ENCODE measurements at places on chromosomes 3 and 15.

GRCh38 chr3:149167898-149168297 lies 38.5 kb downstream of the HPS3 start:
- no peak for DNase-seq

DNA sequence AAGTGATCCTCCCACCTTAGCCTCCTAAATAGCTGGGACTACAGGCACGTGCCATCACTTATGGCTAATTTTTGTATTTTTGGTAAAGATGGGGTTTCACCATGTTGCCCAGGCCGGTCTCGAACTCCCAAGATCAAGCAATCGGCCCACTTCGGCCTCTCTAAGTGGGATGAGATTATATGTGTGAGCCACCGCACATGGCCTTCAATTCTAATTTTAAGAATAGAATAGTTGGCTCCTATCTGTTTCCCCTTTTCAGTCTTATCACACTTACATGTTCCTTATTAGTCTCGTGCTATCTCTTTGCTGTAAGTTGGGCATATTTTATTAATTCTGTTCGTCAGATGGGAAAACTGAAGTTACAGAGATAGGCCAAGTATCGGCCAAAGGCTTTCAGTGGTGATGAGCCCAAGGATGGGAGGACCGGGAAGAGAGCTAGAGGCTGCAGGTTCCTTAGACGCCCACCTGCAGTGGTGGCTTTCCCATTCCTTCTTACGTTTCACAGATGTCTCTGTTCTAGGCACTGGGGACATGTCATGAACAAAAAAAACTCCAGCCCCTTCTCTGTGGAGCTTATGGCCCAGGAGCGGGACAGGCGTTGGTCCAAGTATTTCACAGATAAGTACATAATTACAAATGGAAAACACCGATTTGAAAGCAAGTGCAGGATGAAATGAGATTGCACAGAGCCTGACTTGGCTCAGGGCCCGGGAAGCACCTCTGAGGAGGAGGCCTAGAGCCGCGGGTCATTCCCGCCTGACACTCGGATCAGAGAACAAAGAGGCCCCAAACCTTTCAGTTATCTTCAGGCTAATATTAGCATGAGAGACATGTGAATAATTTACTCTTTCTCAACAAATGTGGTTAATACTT lies 91.1 kb upstream of the KLF13 start:
- DNase-seq, result no peak

GRCh38 chr3:147411815-147412241 lies 2.7 kb downstream of the ZIC1 start:
- no peak for DNase-seq

- no peak for DNase-seq
Observed at GRCh38 chr3:25678581-25678980, 13.9 kb upstream of the TOP2B start.

- DNase-seq, result no peak
Observed at GRCh38 chr15:65942436-65942835, 73.1 kb downstream of the RAB11A start.

DNA sequence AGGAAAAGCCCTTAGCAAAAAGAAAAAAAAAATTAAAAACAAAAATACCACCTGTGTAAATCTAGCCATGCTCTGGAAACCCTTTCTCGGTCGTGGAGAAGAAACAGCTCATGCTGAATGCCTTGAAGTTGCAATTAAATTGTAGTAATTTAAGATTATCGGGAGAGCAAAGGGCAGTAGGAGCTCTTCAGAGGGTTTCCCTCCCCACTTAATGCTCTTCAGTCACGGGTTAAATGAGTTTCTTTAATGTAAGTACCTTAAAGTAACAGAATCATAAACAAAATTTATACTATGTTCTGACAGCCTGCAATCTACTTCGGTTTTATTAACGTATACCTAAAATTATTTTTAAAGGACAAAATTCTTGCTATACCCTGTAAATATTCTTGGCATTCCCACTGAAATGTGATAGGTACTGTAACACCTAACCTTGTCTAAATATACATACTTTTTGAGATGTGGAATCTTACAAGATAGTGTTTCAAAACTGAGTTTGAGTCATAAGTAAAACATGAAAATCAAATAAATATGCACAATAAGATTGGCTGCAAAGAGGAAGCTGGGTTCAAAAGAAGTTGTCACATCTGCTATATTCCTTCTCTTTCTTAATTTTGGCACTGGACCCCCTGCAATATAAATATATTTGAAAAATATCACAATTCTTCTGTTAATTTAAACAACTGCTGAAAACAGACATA lies 5.3 kb downstream of the FOXP1 start:
- DNase-seq, result no peak

DNA sequence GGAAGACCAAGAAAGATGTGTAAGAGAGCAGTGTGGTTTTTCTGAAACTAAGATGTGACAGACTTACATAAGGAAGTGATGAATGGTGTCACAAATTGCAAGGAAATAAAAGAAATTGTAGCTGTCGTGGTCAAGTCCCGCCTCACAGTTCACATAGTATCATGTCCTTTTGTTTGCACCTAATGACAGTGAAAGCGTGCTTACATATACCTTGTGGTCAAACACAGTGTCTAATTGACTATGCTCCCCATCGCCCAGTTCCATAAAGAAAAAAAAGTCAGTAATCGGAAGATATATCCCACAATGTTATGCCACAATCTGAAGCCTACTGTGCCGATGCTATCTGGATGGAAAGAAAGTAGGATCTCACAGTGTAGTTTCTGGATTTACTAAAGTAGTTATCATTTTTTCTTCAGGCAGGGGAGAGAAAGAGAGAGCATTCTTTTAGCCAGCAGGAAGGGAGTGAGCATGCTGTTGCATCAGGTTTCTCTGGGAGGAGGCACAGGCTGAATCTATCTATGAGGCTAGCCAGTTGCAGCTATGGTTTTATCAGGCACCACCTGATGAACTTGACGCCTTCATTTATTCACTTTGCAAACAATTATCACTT lies 9.8 kb upstream of the PLSCR1 start:
- no peak for DNase-seq

GRCh38 chr3:152327203-152327602 lies 58.5 kb downstream of the MBNL1 start:
- no peak for DNase-seq

DNA sequence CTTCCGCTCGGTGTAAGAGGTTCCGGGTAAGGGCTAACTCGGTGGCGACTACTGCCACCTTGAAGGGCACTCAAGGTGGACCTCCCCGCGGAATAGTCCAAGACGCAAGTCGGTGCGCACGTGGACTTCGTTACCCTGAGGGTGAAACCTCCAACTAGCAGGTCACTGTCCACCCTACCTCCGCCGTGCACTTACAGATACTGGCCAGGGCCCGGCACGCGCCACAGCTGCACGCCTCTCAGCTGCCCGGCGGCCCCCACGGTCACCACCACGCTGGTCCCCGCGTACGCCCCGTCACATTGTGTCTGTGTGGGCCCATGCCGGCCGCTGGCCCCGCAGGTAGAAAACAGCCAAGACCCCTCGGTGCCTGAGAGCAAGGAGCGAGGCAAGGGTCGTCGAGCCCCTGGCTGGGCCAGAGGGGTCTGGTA lies 1.1 kb downstream of the LTK start:
- DNase-seq, result no peak

DNA sequence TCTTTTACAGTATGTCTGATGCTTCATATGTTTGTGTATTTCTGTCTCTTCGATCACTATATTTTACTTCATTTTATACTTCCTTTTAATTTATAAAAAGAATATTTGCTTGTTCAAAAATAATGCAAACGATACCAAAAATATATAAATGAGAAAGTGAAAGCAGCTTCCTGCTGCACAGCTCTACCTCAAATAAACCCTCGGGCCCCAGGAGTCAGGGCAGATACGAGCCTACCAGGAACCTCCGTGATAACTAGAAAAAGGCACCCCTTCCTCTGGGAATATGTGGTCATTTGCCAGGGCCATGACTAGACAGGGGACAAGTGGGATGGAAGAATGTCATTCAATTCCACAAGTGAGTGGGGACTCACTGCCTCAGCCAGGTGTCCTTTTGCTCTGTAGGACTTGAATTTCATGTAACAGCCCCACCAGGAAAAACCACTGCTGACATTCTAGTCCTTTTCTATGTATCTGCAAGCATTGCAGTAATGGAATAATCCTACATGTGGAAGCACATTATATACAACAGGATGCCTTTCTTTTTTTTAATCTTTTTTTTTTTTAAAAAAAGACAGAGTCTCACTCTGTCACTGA lies 133.3 kb downstream of the SUCLG2 start:
- no peak for DNase-seq
